ENCODE measurements at places on chromosomes 2 and 18. TPM values are rescaled to one million over a fixed set of nuclear protein-coding genes. Genes with fewer than 3 reads are reported as not detected.

The HOXD1 gene
- total RNA-seq, result 0.66 TPM

The DSC1 gene
- total RNA-seq, result 0.28 TPM

The STK39 gene
- total RNA-seq, result 51.5 TPM

The DUSP2 gene
- total RNA-seq, result 7.3 TPM

The INHA gene
- total RNA-seq, result 0.10 TPM

The AQP12A gene
- total RNA-seq, result not detected

The SERPINB10 gene
- 3.7 TPM for total RNA-seq

The USP37 gene
- total RNA-seq, result 16.5 TPM

The TRIM43 gene
- total RNA-seq, result 0.59 TPM

Data from spinal cord (tissue), 10 donors.